ENCODE measurements at places on chromosomes 3 and 15.

DNA sequence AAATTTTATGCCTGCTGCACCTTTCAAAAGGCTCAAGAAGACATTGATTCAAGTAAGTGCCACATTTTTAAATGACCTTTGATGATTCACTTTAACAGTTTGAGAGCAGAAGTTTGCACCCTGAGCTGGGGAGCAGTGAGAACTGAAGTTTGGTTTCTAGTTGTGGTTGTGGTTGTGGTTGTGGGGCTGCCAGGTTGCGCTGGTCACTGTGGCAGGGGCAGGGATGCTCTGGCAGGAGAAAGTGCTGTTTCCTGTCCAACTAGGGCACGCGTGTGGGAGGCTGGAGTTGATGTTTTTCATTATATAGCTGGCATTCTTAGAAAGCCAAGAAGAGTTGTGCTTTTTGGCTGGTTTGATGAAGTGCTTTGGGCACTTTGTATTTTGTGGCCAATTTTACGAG is 339.7 kb upstream of the NR2F2 start:
- DNase-seq = no peak

GRCh38 chr3:78545827-78546226 is 1222.0 kb downstream of the ROBO1 start:
- no peak for DNase-seq

DNA sequence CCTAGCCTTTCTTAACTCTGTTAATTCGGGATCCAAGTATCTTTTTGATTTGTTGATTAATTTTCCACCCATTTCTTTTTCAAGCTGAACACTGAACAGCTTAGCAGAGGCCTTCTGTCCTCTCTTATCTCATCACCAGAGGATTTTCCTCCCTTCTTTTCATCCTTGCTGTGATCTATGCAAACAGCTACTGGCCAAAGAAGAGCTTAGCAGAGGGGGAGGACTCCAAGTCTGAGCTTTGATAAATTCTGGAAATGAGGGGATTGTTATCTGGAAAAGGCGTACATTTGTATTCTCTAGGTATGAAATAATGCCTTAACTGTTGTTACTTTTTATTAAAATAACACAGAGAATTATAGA is 13.4 kb downstream of the DZIP3 start:
- no peak for DNase-seq

- no peak for DNase-seq
Observed at GRCh38 chr3:54458357-54458756, 336.0 kb downstream of the CACNA2D3 start.

- DNase-seq = peak; percentile 72
Observed at GRCh38 chr3:39150803-39151631, 2.4 kb downstream of the CSRNP1 start.

DNA sequence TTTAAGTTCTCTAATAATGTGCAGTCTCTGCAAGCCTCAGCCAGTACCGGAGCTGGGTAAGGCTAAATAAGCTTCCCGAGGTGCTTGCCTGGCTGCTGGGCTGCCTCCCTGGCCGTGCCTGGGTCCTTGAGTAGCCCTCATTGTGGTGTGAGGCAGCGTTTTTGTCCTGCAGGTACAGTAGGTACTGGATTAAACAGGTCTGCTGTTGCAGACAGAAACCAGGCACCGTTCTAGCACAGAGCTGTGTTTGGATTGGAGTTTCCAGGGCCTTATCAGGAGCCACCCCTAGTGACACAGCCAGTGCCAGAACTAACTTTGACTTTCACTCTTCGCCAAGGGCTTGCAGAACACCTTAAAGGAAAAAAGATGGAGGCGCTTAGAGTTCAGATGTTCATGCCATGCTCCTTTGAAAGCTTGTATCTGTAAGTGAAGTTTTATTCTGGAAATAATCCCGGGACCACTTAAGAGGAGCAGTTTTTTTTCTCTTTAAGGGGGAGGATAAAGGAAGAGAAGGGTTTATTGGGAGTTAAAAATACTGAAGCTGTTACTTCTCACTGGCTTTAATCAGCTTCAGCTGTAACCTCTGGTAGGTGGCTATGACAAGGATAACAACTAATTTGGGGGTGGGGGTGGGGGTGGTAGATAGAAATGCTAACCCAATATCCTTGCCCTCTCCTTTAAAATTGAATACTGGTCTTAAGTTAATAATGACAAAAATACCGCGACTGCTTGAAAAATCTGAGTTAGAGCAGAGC is 126.8 kb downstream of the MITF start:
- no peak for DNase-seq

DNA sequence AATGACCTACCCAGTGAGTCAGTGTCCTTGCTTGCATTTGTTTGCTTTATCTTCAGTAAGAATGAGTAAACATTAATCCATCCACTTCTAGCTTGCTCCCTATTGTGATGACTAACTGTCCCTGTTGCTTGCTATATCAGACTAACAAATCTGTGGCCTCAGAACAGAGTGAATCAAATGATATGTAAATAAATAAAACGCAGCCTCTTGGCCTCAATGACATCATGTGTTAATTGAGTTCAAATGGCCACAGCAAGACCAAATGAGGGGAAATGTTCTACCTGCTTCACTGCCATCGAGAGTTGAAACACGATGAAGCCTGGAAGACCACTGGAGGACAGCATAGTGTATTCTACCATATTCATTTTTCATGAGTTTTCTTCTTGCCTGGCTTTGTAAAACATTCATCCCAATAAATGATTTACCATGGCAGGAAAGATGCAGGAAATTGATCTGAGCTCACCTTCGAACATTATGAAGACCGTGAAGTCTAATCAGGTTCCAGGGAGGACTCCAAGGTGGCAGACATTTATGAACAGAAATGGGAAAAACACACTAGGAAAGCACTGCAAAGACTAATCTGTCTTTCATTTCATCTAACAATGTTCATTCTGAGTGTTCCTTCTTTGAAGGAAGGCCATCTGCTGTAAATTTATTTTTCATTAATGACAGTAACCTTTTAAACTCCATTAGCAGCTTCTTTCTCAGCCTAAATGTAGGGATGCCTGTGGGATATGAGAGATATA is 1144.5 kb downstream of the TUSC7 start:
- DNase-seq = no peak

GRCh38 chr3:150439657-150440056 is 31.6 kb downstream of the TSC22D2 start:
- no peak for DNase-seq

GRCh38 chr3:4821975-4822374 is 157.3 kb upstream of the BHLHE40 start:
- no peak for DNase-seq

DNA sequence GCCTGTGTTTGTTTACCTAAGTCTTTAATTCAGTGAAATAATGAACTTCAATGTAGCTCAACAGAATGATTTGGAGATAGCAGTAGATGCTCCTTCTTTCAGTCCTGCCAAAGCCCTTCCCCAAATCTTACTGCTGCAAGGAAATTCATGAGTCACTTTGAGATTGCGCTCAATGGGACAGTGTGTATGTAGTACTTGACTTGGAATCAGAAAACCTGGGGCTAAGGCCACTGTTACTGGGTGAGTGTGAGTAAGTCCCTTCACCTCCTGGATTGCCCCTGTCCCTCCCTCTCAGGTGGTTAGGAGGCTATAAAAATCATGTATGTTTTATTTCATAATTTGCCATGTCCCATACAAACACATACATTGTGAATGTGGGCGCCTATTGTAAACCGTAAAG is 29.9 kb downstream of the ATP13A5 start:
- DNase-seq = no peak

GRCh38 chr3:148187296-148187695 is 510.4 kb upstream of the AGTR1 start:
- DNase-seq = no peak

DNA sequence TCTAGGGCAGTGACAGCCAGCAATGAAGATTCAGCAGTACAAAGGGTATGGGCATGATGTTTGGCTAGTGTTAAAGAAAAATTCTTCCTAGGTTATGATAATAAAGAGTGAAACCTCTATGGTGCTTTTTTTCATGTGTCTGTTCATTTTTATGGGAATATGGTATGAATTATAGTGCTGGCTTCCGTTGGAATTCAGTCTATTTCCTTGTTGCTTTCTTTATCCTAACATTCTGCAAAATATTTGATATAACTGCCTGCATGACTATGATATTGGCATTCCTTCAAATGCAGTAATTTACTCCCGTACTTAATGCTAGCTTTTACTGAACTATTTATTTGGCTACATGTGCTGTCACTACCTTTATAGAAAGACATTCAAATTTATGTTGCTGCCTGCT is 57.6 kb upstream of the ATP11B start:
- no peak for DNase-seq

Data from GOT3 (cell line).